ENCODE measurements at places on chromosomes 12 and 14. TPM values are rescaled to one million over a fixed set of nuclear protein-coding genes. Genes with fewer than 3 reads are reported as not detected.

DNA sequence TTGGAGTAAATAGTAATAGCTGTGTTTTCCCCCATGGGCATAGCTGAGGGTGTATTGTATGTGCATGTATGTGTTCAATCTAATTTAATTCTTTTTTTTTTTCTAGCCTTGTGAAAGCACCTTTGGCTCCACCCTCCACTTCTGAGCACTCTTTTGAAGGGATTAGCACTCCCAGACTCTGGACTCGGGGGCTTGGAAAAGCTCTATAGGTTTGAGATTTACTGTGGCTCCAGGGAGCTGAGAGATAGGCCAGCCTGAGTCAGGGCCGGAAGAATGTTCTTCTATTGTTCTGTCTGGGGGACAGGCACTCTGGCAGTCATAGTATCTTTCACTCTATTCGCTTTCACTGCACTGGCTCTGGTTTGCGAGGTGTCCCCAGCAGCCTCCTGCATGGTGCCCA, 540.0 kb upstream of the TBX3 start:
- H3K4me1 ChIP-seq = no peaks in the 10 kb centered on the region
- no peaks in the 10 kb centered on the region for H3K36me3 ChIP-seq
- no peak for DNase-seq
- H3K4me3 ChIP-seq = no peak overlapping the region
- H3K27ac ChIP-seq = no peak overlapping the region

Gene TMCC3
- total RNA-seq = 0.12 TPM

- no peaks in the 10 kb centered on the region for H3K27me3 ChIP-seq
- DNase-seq = no peak
- H3K4me3 ChIP-seq = no peak overlapping the region
These were observed 96.2 kb upstream of the SLC38A2 start for GRCh38 chr12:46468813-46469212.

- H3K4me1 ChIP-seq = no peaks in the 10 kb centered on the region
- no peak for DNase-seq
- no peak overlapping the region for H3K4me3 ChIP-seq
- peaks cover 7% of the 10 kb centered on the region for H3K27me3 ChIP-seq
These were observed 9.4 kb upstream of the LRRC10 start for GRCh38 chr12:69620077-69620476.
